ENCODE measurements at places on chromosomes 11 and 22.

- DNase-seq = no peak
These were observed 94.9 kb upstream of the SEPTIN5 start for GRCh38 chr22:19619144-19620009.

DNA sequence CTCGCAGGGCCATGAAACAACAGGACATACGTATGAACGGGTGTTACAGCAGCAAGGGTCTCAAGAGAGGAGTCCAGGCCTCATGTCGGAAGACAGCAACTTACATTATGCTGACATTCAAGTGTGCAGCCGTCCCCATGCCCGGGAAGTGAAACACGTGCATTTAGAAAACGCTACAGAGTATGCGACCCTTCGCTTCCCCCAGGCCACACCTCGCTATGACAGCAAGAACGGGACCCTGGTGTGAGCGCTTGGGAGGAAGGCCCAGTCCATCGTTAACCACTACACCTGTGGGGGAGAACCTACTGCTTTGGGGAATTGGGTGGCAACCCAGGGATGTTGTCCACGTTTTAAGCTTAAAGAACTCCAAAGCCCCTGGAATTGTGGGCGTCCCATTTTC is 7.2 kb downstream of the C11orf52 start:
- no peak for DNase-seq

GRCh38 chr11:10303558-10304363 is 1.1 kb upstream of the ADM start:
- no peak for DNase-seq

DNA sequence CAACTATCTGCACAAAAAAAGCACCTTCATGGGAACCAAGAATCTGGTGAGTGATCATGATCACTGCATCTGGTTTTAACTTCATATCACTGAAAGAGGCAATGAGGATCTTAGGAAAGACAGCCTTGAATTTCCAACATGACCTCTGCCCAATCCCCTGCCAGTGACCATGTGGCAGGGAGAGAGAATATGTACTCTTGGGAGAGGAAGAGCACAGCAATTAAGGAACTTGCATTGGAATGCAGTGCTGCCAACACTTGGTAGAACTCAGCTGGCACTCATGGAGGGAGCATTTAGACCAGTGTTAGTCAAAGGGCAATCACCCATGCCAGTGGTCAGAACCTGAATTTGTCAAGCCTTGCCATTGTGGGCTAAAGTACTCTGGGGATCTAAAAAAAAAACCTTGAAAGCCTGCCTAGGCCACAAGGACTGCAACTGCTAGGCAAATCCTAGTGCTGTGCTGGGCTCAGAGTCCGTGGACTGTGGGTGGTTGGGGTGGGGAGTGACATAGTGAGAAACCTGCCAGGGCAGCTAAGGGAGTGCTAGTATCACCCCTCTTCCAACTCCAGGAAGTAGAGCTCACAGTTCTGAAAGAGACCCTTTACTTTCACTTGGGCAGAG is 23.1 kb downstream of the JRKL start:
- no peak for DNase-seq

- DNase-seq = no peak
These were observed 12.6 kb upstream of the MAPK8IP1 start for GRCh38 chr11:45872651-45873356.

GRCh38 chr11:61134801-61135257 is 26.4 kb downstream of the VPS37C start:
- DNase-seq = no peak

DNA sequence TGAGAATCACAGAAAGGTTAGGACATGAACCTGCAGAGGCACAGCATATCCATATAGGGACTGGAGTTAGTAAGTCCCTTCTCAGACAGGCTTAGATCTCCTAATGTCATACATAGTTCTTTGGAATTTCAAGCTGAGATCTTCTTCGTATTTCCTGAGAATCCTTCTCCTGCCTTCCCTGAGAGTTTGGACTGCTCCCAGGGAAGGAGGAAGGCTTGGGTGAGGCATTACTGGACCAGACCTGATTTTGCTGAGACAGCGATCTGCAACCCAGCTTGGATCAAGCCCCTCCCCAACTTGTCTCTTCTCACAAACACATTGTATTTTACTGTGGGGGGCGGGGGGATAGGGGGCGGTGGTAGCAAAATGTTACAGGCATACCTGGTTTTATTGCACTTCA is 108.5 kb downstream of the TSPAN18 start:
- DNase-seq = no peak

- no peak for DNase-seq
These were observed 5.9 kb downstream of the KCNJ4 start for GRCh38 chr22:38448945-38449745.

DNA sequence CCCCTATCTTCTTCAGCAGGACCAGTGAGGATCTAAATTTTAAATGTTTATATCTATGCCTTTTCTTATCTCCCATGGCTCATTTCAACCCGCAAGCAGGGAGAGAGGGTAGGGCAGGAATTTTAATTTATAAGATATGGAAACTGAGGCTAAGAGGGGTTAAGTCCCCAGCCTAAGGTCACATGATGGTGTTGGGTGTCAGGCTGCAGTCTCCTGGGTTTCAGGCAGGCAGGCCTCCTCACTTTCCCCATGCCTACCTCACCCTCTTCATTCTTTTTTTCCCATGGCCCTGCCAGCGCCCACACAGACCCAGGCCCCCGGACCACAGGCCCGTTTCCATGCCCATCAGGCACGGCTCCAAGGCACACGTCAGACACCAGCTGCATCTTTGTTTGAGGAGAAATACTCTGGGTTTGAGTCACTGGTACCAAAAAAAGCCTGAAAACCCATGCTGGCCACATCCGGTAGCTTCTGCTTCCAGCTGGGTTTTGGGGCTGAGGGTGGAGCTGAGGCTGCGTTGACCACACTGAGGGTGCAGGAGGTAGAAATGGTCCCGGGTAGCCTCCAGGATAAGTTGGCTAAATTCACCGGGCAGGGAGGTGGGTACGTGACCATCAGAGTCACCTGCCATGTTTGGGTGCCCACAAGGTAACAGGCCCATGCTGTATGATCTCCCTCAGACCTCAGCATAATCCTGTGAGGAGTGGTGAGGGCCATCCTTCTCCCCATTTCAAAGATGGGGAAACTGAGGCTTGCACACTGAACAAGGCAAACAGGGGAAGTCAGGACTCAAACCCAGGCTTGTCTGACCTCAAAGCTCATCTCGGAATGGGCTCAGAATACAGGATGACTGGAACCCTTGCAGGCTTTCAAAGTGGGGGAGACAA is 7.5 kb downstream of the CRYBB1 start:
- no peak for DNase-seq

DNA sequence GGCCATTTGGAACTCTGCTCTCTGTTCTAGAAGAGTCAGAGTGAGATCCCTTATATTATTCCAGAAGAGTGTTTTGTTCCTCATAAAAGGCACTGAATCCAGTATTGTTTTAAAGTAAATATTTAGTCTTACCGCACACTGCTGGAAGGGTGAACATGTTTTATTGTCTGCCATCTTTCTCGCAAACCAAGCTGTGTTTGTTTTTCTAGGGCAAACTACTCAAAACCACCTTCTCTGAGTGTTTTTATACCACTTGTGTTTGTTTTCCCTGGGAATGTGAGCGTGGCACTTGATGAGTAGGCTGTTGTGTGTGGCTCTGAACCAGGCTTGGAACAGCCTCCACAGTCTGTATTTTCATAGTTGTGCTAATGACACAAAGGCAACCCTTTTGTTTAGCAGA is 89.8 kb downstream of the DBX1 start:
- DNase-seq = no peak

DNA sequence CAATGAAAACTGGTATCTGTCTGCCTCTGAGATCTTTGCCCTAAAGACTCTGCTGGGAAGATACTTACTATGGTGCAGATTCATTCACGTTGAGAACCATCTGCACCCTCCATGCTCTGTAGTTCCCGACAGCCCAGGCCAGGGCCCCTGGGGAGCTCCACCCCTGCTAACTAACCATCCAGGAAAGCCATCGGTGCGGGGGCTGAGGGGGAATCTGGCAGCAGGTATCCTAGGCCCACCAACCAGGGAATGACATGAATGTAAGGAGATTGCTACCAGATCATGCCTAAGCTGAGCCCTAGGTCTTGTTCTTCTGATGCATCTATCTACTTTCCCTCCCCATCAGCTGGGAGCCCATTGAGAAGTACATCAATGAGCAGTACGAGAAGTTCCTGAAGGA is 11.3 kb upstream of the WBP2NL start:
- DNase-seq = no peak

DNA sequence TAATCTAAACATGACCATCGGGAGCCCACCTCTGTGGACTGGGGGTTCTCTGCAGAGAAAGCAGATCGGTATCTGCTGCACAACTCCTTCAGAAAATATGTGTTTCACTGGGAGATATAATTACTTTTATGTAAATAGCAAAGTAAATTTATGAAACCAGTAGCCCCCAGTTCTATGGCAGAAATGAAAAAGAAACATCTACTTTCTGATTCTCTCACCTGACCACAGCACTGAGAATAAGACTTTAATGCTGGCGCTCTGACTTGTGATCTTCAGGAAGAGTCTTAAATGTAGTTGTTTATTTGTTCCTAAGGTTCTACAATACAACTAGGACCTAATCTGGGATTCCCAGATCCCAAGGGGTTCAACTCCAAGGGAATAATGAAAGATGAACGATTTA is 518.0 kb downstream of the DLG2 start:
- no peak for DNase-seq

DNA sequence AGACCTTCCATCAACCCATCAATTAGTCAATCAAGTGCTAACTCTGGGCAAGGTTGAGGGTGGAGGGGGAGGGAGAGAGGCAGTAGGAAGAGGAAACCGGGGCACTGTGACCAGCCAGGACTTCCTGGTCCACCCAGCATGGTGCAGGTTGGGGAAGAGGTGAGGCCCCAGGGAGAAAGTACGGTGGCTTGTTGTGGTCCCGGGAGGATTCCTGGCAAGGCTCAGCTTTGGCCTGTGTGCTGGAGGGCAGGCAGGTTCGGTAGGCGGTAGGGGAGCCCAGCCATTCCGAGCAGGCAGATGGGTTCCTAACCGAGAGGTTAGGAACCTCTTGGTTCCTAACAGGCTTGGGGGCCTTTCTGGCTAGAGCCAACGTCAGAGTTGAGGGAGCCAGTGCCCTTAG is 10.8 kb downstream of the ST14 start:
- DNase-seq = no peak

- no peak for DNase-seq
These were observed 61.1 kb downstream of the QSER1 start for GRCh38 chr11:32953700-32954099.

DNA sequence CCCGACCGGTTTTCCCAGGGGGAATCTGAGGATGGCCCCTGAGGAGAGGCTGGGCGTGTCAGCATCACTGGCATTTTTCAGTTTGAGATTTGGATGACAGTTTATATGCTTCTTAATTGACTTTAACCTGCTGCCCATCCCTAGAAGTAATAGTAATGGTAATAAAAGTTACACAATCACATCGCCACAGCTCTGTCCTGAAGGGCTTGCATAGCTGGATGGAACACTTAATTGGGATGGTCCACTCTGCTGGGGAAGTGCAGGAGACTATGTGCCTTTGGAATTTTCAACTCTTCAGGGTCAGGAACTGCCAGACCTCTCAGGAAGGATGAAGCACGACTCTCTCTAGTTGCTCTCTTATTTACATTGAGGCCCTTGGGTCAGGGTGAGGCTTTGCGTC is 16.2 kb downstream of the BARX2 start:
- DNase-seq = no peak

- DNase-seq = no peak
These were observed 11.4 kb upstream of the A4GALT start for GRCh38 chr22:42732081-42732480.

- DNase-seq = no peak
These were observed 12.9 kb downstream of the MPEG1 start for GRCh38 chr11:59199546-59200422.

GRCh38 chr11:297051-297585 is 2.2 kb downstream of the IFITM5 start:
- DNase-seq = no peak

GRCh38 chr11:102244681-102245409 is 72.4 kb upstream of the BIRC3 start:
- DNase-seq = no peak

GRCh38 chr11:8067567-8067928 is 13.5 kb upstream of the TUB start:
- no peak for DNase-seq

- no peak for DNase-seq
These were observed 21.1 kb downstream of the TSPAN18 start for GRCh38 chr11:44747836-44748235.

DNA sequence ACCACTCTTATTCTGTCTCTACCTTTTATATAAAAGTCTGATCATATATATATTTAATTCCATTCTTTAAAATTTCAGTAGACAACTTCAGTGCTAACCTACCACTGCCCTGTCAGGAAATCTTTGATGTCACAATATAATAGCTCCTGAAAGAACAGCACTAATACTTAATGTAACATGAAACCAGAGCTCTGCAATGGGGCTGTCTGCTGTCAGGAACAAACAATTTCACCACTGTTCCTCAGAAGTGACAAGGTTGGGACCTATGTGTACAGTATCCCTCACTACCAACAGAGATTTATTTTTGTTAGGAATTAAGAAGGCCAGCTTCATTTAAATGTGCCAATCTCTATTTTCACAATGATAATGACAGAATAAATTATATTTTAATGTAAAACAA is 165.5 kb upstream of the C11orf58 start:
- DNase-seq = no peak

DNA sequence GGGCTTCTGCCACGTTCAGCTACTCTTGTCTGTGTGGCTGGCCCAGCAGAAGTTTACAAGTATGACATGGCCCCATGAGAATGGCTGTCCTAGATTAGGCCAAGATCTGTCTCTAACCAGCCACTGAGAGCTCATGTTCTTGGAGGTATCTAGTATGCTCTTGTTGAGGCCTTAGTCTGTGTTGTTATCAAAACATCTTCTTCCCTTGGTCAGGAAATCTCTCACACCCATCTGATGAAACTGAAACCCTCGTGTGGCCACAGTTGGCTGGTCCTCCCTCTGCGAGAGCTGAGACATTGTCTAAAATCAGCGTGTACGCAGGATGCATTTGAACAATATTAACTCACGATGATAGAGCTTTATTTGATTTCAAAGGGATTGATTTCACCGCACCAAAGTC is 109.0 kb upstream of the NNMT start:
- DNase-seq = no peak

GRCh38 chr11:68890490-68891231 is 13.0 kb downstream of the MRPL21 start:
- DNase-seq = peak; percentile 92

GRCh38 chr11:77609234-77609633 is 19.5 kb downstream of the AQP11 start:
- DNase-seq = no peak

GRCh38 chr11:60118338-60118737 is 29.9 kb downstream of the MS4A2 start:
- no peak for DNase-seq

Measured in skin of body (tissue), 3 donors.